ENCODE measurements at places on chromosomes 11 and 22.

DNA sequence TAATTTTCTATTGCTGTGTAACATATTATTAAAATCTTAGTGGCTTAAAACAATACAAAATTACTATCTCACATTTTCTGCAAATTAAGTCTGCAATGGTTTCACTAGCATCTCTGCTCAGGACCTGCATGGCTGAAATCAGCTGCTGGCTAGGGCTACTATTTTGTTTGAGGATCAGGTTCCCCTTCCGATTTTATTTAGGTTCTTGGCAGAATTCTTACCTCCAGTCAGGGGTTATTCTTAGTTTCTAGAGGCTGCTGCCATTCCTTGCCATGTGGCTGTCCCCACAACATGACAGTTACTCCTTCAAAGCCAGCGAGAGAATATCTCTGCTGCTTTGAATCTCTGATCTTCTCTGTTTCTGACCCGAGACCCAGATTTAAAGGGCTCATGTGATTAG is 424.5 kb upstream of the ANO5 start:
- DNase-seq, result no peak

GRCh38 chr11:64358907-64359711 is at the start of gene RPS6KA4:
Gene RPS6KA4 (plus strand): TSS chr11:64359162. CDS start chr11:64359236, 74 bp downstream.
- DNase-seq, result peak; percentile 67

DNA sequence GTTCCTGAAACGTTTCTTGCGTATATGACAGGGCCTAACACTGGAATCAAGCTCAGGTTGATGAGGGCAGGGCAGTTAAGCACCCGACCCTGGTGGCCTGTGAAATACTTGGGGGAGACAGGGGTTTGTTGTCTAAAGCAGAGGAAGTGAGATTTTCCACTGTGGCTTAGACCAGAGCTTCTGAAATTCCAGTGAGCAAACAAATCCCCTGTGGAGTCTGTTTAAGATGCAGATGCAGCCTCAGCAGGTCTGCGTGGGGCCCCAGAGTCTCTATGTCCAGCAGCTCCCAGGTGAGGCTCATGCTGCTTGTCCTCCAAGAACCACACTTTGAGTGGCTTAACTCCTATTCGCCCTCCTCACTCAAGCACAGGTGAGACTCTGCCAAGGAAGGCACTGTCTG is 39.1 kb upstream of the PRAME start:
- no peak for DNase-seq

- no peak for DNase-seq
These were observed 533.1 kb downstream of the ETS1 start for GRCh38 chr11:128053981-128054931.

- DNase-seq, result no peak
These were observed 18.1 kb upstream of the FCHSD2 start for GRCh38 chr11:73160005-73160760.

- no peak for DNase-seq
These were observed 908 bp downstream of the PLCB3 start for GRCh38 chr11:64252003-64252872.

DNA sequence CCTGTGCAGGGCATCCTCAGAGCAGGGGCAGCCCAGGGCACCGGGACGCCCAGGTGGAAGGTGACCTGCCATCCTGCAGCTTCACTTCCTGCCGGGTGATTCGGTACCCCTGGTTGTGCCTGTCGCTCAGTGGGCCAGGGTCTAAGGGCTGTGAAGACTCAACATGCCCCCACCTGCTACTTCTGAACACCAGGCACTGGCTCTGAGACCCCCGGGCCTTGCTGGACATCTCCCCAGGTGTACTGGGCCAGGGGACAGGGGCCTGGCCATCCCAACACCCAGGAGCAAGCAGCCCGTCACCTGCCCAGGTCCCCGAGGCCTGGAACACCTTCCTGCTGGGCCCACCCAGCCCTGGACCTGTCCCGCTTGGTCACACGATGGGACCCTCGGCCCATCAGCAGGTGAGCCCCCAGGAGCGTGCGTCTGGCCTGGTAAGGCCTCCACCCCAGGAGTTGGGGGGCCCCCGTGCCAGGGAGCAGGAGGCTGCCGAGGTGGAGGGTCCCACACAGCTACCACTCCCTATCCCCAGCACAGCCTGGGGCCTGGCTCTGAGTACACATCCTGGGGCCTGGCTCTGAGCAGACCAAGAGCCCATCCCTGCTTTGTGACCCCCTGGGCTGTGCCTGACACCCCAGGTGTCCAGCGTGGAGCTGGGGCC is 3.9 kb upstream of the MUC5B start:
- no peak for DNase-seq

- peak; percentile 33 for DNase-seq
These were observed 868 bp downstream of the TSPAN18 start for GRCh38 chr11:44727373-44728287.

DNA sequence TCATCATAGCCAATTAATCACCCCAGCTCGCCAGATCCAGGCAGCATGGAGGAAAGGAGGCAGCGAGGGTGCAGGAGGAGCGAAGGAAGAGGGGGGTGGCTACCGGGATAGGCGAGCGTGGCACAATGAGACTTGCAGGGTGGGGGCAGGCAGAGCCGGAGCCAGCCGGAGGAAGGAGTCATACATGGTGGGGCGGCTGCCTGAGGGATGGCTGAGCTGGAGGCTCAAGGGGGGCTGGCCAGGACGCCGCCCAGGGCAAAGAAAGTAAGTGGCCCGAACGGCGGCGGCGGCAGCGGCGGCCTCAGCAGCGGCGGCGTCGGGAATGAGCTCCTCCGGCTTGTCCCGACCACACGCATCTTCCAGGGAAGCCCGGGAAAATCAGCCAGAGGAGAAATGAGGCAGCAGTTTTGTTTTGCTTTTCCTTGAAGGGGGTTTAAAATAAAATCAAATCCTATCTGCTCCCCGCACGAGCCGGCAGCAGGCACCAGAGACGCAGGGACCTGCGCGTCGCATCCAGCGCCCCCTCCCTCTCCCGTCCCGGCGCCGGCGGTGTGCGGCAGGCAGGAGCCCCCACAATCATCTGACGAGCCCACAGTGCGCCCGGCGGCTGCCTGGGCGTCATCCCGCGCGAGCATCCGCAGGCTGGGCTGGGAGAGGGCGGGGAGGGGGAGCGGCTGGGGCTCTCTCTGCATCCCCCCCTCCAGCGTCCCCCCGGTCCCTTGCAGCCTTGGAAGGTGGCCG is 263.6 kb downstream of the CTTN start:
- no peak for DNase-seq

All from amniotic stem cell (primary cell).